ENCODE measurements at places on chromosomes 7 and 10.

DNA sequence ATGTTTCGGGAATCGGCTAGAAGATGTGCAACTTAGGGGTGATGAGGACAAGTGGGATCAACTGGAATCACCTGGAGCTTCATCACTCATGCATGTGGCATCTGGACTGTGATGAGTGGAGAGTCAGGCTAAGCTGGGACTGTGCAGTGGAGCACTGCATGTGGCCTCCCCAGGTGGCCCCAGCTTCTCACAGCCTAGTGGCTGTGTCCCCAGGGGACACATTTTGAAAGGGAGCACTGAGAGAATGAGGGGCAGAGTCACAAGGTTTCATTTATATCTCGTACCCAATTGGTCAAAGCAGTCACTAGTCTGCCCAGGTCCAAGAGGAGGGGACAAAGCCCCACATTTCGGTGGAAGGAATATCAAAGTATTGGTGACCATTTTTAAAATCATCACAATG lies 54.8 kb upstream of the TCF7L2 start:
- DNase-seq = no peak

GRCh38 chr7:39228946-39229345 lies 251.2 kb downstream of the POU6F2 start:
- DNase-seq = no peak

- no peak for DNase-seq
Observed at GRCh38 chr7:149701495-149702240, 71.7 kb downstream of the ZNF467 start.

DNA sequence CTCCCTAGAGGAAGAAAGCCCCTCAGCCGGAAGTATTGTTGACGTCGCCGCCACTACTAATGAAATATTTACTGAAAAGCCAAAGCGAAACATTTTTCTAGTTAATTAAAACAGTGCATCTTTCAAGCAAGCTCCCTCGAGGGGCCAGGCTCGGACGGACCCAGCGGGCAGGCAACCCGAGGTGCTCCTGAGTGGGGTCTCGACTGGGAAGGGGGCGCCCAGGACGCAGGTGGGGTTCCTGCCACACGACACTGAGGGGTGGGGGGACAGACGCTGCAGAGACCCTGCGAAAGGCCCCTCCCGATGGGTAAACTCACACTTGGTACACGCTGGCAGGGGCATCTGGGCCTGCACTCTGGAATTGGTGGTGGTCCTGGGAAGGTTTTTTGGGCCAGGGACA lies 72.4 kb upstream of the ADGRA1 start:
- DNase-seq = no peak

- DNase-seq = no peak
Observed at GRCh38 chr10:76766682-76767081, 870.9 kb downstream of the KCNMA1 start.

- DNase-seq = no peak
Observed at GRCh38 chr10:10421071-10421470, 596.6 kb upstream of the CELF2 start.

DNA sequence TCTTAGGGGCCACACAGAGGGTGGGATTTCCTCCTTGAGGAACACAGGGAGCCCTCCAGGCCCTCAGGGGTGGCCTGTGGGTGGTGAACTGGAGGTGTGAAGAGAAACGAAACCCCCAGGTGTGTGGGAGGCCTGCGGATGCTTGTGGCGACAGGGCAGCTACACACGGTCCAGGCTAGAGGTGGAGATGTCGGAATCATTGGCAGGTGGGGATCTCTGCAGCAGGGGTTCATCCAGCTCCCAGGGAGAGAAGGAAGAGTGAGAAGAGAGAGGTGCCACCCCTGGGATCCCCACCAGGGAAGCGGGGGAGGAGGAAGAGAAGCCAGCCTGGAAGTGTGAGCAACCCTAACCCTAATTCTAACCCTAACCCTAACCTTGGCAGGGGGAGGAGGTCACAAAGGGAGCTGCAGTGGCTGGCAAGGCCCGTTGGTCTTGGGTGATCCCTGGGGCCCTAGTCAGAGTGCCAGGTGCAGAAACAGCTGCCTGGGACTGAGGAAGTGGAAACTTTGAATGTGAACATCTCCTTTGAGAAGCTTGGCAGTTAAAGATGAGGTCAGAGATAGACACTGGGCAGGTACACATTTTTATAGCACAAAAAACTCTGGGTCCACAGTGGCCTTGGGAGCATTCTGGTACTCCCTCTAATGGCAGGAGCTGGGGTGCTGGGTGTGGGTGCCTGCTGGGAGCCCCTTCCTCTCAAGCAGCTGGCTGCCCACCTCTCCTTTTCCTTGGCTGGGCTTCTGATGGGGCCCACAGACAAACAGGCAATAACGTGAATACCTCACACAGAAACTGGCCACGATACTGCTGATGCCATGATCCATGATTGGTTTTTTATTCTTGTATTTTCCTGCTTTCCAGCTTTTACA lies 6.8 kb upstream of the AEBP1 start:
- DNase-seq = no peak

DNA sequence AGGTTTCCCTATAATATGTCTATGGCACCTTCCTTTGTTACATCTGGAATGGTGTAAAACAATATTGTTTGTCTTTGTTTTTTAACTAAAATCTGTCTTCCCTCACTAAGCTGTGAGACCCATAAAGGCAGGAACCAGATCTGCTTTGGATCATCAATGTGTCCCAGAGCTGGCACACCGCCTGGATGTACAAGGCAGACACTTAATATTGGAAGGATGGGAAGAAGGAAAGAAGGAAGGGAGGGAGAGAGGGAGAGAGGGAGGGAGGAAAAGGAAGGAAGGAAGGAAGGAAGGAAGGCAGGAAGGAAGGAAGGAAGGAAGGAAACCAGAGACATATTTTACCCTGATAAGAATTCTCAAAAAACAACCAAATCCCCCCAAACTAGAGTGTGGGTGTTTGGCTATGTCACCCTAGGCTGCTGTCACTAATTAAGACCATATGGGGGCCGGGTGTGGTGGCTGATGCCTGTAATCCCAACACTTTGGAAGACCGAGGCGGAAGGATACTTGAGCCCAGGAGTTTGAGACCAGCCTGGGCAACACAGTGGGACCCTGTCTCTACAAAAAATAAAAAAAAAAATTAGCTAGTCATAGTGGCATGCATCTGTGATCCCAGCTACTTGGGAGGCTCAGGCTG lies 59.6 kb downstream of the SH3PXD2A start:
- DNase-seq = no peak

- no peak for DNase-seq
Observed at GRCh38 chr7:113071465-113071864, 15.2 kb downstream of the GPR85 start.

DNA sequence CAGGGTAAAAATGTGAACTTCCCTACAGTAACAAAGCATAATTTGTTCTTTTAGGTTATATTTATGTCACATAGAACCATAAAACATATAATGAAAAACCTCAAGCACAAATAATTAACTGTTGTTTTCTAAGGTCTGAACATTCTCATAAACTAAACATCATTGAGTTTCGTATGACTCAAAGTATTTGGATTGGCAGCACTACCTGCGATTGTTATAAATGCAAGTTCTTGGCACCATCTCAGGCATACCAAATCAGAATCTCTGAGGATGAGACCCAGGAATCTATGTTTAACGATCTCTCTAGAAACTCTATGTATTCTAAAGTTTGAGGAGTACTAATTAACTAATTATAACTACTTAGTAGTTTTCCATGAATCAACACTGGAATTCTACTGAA lies 22.5 kb downstream of the ORC5 start:
- no peak for DNase-seq

GRCh38 chr7:106243893-106244292 lies 40.9 kb downstream of the NAMPT start:
- no peak for DNase-seq

DNA sequence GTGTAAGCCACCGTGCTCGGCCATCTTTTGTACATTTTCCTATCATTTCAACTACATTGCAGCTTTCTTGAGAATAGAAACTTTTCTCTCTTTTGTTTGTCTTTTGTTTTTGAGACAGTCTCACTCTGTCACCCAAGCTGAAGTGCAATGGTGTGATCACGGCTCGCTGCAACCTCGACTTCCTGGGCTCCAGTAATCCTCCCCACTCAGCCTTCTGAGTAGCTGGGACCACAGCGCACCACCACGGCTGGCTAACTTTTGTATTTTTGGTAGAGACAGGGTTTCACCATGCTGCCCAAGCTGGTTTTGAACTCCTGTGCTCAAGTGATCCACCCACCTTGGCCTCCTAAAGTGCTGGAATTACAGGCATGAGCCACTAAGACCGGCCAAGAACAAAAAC lies 31.3 kb upstream of the DAGLB start:
- DNase-seq = no peak

DNA sequence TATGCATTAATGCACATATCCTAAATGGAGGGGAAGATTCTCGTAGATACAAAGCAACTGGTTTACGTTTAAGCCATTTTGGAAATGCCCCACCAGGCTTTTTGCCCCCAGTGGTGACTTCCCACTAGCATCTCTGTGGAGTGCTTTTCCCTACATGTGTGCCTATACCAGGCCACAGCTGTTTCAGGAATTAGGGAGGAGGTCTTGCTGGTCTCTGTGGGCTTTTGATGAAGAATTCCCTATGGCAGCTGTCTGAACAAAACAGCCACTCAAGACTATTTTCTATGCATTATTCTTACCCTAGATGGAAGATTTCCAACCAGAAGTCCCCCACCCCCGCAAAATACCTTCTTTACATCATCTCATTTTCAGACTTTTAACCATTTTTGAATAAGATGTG lies 52.0 kb upstream of the NMT2 start:
- no peak for DNase-seq

GRCh38 chr7:72187179-72187578 lies 225.0 kb downstream of the CALN1 start:
- DNase-seq = no peak

DNA sequence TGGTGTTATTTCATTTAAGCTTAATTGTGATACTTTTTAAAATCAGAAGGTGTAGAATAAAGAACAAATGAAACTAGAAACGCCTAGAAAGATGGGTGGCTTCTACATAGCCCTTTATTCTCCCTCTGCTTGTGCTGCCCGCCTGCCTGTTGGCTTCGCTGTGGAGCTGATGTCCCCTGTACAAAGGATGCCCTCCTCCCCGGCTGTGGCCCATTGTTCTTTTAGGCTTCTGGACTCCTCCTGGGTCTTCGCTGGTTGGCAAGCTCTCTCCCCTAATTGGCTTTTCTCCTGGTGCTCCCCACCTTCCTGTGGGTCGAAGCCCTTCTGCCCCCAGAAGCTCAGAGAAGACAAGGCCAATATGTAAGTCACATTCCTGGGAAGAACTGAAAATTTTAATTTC lies 98.2 kb downstream of the FANK1 start:
- DNase-seq = no peak

DNA sequence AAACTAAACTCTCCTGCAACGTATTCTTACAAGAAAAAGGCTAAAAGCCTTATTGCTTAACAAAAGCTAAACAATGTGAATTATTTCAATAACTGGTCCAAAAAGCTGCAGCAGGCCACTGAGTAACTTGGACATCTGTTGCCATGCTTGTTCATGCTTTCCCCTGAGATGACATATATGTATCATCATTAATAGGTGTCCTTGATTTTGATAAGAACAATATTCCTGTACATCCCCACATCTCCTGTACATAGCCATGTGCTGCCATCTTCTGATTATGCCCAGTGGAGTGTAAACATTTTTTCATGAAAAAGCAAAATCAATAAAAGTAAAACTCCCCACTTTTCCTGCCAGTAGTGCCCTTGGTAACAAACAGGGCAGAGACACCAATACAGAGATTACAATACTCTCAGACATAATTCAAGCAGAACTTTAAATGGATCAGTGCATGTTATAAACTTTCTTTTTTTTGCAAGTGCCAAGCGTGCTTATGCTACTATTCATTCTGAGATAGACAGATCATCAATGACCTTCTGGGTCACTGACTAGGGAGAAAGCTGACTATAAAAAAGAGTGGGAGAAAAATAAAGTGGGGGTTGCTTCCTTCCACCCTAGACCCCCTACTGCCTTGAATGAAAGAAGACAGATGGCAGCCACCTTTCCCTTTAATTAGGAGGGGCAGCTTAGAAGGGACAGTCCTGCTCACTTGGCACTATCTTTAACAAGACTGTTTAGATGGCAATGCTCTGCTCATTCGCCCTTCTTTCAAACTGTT lies 205.5 kb upstream of the KLF14 start:
- DNase-seq = no peak

DNA sequence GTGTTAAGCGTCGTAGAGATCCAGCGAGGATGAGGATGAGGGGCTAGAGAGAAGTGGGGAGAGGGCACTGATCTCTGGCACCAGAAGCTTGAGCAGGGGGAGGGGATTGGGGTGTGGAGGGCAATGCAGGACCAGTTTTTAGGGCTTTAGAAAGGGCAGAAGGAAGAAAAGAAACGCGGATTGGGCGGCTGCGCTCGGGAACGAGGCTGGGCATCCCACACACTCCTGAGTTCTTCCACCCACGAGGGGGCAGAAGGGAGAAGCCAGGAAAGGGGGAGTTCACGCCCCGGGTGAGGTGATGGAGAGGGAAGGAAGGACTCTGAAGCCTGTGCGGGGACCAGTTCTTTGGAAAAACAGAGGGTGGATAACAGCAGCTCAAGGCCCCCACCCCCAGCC lies 6.1 kb upstream of the VGF start:
- no peak for DNase-seq

DNA sequence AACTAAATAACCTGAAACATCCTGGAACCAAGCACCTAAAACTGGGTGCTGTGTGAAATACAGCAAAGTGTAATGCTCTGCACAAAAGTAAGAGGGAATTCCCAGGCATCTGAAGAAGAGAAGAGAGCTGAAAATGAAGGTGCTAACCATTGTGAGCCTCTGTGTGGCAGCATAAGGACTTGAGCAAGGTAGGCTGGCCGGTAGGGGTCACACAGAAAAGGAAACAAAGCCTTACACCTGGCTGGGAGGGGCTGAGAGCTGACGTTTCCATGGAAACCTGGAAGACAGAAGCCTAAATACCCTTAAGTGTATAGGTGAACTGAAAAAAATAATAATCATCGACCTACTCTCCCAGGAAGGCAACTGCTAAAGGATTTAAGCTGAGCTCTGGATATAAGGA lies 48.6 kb downstream of the CUL1 start:
- no peak for DNase-seq

- no peak for DNase-seq
Observed at GRCh38 chr7:98500764-98501163, 99.9 kb upstream of the BAIAP2L1 start.

GRCh38 chr10:77854115-77854514 lies 72.4 kb downstream of the DLG5 start:
- no peak for DNase-seq

GRCh38 chr7:55508221-55509011 lies 63.9 kb downstream of the VOPP1 start:
- no peak for DNase-seq

DNA sequence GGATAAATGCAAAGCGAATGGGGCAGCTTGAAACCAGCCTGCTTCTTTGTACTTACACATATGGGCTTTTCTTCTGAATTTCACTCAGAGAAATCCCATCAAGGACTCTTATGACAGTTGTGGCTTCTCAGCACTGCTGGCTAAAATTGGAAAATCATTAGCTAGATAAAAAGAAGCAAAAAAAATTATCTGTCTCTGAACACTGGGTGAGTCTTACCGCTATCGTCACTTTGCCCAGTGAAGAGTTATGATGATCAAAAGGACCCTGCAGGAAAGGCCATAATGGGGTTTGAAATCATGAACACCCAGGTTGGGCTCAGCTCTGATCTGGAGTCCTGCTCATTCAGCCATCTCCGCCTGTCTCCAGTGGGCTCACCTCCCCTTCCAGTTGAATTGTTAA lies 34.3 kb downstream of the AOAH start:
- no peak for DNase-seq

- no peak for DNase-seq
Observed at GRCh38 chr10:54469587-54470323, 331.3 kb downstream of the PCDH15 start.
